Activated T-helper 17 cell treated with anti-CD3 and anti-CD28 coated beads, Interleukin-2, amount 50 U/mL, for 72 hours (primary cell): ENCODE measurements at places on chromosomes 4 and X. TPM values are rescaled to one million over a fixed set of nuclear protein-coding genes. Genes with fewer than 3 reads are reported as not detected.

Gene ITGB1BP2
- total RNA-seq = 7.4 TPM

Gene APLN
- total RNA-seq = 0.28 TPM

Gene ADAM29
- total RNA-seq = not detected

Gene NEUROG2
- total RNA-seq = not detected

Gene UGT2B15
- total RNA-seq = not detected

Gene NPY5R
- total RNA-seq = not detected

Gene FBXL5
- total RNA-seq = 22.4 TPM

Gene ARAP2
- total RNA-seq = 44.8 TPM

Gene GATA1
- total RNA-seq = not detected

Gene PRDM8
- total RNA-seq = 8.1 TPM

Gene PRR27
- total RNA-seq = not detected

Gene POU3F4
- not detected for total RNA-seq

Gene IBSP
- not detected for total RNA-seq

Gene DUX4
- not detected for total RNA-seq

Gene MAGEC3
- total RNA-seq = not detected

Gene HEPH
- not detected for total RNA-seq

Gene NWD2
- total RNA-seq = not detected

Gene MBTPS2
- 2.6 TPM for total RNA-seq

Gene MAGEA9B
- not detected for total RNA-seq

Gene ARSJ
- 0.19 TPM for total RNA-seq

Gene CTAG1B
- not detected for total RNA-seq

Gene GYG2
- not detected for total RNA-seq

Gene XG
- not detected for total RNA-seq

Gene SH3BP2
- 83.5 TPM for total RNA-seq

Gene GYPE
- total RNA-seq = not detected
